Activated naive CD4-positive, alpha-beta T cell treated with anti-CD3 and anti-CD28 coated beads, Interleukin-2, amount 10 ng/mL, durations not matched to agents 5 hours and 36 hours (primary cell): ENCODE measurements at places on chromosomes 6 and 20. TPM values are rescaled to one million over a fixed set of nuclear protein-coding genes. Genes with fewer than 3 reads are reported as not detected.

The TRIM31 gene
- not detected for total RNA-seq

The BNIP5 gene
- total RNA-seq: not detected

The CPNE5 gene
- 2.4 TPM for total RNA-seq

The ADTRP gene
- total RNA-seq: 12.9 TPM

The RSPO3 gene
- total RNA-seq: not detected

The RIPOR2 gene
- 380 TPM for total RNA-seq

The THBS2 gene
- total RNA-seq: not detected

The UBD gene
- total RNA-seq: 0.65 TPM

The ACSS1 gene
- 55.3 TPM for total RNA-seq

The CCDC167 gene
- 43.0 TPM for total RNA-seq

The TAAR2 gene
- not detected for total RNA-seq

The RNF144B gene
- 2.8 TPM for total RNA-seq

The FAM210B gene
- 10.4 TPM for total RNA-seq

The TCFL5 gene
- 9.5 TPM for total RNA-seq

The SPATS1 gene
- total RNA-seq: not detected

The ATP6V1G2 gene
- total RNA-seq: 3.5 TPM

The CLDN20 gene
- not detected for total RNA-seq

The DPPA5 gene
- not detected for total RNA-seq

The PKIB gene
- total RNA-seq: 0.28 TPM
